ENCODE measurements at places on chromosomes 1 and 21.

DNA sequence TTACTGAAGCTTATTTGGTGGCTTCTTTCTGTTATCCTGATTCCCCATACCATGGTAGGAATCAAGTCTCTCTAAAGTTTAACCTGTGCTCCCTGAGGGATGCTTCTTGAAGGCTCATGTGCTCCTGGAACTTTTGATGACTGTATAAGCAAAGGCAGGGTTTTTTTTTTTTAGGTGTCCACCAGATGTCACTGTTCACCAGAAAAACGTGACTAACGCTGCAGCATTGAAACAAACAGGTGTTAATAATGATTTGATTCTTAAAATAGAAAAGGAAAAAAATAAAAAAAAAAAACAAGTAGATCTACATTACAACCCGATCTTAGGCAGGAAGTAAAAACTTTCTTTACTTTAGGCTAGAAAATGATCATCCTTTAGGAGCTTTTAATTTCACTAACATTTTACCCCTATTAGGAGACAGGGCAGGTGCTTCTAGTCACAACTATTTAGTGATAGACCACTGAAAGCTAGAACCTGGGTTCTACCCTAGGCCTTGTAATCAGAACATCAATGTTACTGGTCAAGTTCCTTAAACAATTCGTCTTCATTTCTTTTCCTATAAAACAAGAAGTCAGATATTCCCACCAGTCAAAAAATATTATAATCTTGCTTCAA lies 223.0 kb downstream of the PLA2G4A start:
- DNase-seq = peak; percentile 60

DNA sequence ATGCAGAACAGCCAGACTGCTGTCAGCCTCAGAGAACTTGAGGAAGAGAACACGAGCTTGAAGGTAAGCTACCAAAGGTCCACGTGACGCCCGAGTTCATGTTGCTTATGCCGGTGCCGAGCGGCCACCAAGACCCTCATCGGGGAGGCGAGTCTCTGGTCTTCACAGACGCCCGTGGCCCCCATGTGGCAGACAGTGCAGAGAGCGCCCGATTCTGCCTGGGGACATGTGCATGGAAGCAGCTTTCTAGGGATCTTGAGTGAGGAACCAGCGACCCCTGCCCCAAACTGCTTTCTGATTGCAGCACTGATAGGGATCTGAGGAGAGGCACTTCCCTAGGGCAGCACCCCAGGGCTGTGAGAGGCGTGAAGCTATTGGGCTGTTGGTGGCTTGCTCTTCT lies 56.3 kb upstream of the DIP2A start:
- DNase-seq = no peak

GRCh38 chr1:203039609-203040512 lies 13.6 kb downstream of the PPFIA4 start:
- peak; percentile 43 for DNase-seq

DNA sequence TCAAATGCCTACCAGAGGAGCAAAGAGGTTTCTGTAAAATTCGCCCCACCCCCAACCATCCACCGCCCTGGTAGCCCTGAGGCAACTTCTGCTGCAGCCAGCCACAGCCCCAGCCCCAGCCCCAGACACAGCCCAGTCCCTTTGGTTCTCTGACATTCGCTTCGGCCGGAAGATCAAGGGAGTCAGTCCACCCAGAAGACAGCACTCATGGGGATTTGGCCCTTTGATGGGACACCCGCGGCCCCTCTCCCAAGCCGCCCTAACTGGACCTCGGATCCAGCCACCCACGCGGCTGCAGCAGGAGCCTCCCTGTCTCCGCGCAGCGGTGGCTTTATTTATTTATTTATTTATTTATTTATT lies 3881.0 kb downstream of the SRGAP2C start:
- no peak for DNase-seq

DNA sequence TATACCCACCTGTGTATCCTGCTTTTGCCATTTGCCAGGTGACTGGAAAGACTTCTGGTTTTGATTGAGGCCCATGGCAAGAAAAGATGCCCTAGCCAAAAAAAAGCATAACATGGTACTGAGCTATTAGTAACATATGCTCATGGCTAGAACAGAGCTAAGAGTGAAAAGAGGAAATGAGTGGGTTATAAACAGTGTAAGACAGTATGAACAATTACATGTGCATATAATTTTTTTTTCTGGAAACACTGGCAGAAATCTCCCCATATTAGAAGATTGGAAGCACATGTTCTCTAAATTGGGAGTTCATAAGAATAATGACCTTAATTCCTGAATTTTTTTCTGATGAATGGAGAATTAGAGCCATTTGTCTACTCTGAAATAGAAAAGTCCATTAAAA lies 41.2 kb upstream of the PDC start:
- DNase-seq = no peak

- DNase-seq = no peak
These were observed 355.0 kb upstream of the ESRRG start for GRCh38 chr1:217078078-217078690.

DNA sequence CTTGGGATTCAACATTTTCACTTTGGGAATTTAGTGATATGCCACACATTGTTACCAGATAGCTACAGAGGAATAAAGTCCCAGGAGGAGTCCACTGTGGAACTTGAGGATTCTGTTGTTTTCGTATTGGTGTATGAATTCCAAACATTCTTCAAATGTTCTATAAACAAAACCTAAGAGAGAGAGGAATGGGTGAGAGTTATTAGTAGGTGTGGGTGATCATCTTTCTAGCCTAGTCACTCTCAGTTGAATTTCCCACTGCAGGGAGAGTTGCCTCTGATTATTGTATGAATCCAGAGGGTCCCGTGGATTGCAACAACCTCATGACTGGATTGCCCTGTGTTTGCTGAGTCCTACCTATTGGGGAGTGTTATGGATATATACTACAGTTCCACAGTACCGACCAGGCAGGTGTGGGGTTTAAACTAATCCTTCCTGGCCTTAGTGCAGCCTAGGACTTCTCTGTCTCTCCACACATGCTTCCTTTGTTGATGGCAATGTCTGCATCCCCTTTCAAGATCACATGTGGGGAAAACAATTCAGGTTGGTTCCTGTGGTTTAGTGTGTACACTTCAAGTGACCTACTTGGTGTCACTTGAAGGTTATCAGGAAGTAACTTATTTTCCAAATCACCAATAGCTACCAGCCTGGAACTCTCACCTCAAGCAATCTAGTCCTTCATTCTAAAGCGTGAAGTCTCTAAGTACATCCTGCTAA lies 91.8 kb downstream of the ADCY10 start:
- DNase-seq = peak; percentile 39

DNA sequence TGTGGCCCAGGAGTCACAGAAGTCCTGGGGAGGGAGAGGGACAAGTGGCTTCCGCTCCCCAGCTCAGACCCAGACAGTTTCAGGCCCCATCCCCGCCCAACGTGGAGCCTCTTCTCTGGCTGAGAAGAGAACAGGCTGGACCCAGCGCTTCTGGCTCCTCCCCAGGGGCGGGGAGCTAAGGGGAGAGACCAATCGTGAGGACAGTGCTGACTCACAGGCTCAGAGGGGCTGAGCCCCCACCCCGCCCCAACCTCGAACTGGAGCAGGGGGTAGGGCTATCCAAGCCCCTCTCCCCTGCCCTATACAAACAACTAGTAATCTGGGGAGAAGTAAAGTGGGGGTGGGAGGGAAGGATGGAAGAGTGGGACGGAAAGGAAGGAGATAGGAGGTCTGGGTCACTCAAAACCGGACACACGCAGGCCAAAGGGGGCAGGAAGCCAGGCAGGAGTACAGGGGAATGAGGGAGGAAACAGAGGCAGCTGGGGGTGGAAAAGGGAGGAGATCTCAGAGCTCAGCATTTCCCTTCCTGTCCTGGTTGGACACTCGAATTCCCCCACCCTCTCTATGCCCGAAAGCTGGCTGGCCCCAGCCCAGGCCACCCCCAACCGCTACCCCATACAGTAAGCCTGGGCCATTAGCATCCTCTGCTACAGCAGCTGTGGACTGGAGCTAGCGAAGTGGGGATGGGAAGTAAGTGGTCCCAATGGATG lies at the start of gene SHC1:
Gene SHC1 (minus strand): TSS at position 117 of the 710 bp plus-strand sequence. CDS start 221 bp downstream, outside the sequence.
- DNase-seq = peak; percentile 96

- DNase-seq = no peak
These were observed 270.5 kb downstream of the BRINP2 start for GRCh38 chr1:177441281-177441680.

GRCh38 chr1:22101199-22101598 lies 41.7 kb downstream of the WNT4 start:
- no peak for DNase-seq

GRCh38 chr1:47732489-47732888 lies 264.7 kb downstream of the TRABD2B start:
- no peak for DNase-seq

- no peak for DNase-seq
These were observed 41.7 kb upstream of the IFFO2 start for GRCh38 chr1:18998016-18998724.

DNA sequence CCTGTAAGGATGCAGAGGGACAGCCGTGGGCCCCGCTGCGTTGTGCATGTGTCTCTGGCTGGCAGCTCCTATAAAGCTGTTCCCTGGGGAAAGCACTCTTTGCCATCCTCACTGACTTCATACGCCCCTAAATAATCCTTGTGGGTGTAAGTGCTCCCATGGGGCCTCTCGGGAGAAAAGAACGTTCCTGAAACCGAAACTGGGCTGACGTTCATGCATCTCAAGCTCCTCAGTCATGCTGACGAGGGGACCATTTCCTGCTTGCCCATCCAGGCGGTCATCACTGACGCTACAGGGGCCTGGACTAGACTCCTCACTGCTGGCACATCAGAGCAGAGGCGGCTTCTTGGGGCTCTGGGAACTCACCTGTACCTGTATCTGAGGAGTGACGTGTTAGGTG lies 73.1 kb upstream of the USP24 start:
- no peak for DNase-seq

DNA sequence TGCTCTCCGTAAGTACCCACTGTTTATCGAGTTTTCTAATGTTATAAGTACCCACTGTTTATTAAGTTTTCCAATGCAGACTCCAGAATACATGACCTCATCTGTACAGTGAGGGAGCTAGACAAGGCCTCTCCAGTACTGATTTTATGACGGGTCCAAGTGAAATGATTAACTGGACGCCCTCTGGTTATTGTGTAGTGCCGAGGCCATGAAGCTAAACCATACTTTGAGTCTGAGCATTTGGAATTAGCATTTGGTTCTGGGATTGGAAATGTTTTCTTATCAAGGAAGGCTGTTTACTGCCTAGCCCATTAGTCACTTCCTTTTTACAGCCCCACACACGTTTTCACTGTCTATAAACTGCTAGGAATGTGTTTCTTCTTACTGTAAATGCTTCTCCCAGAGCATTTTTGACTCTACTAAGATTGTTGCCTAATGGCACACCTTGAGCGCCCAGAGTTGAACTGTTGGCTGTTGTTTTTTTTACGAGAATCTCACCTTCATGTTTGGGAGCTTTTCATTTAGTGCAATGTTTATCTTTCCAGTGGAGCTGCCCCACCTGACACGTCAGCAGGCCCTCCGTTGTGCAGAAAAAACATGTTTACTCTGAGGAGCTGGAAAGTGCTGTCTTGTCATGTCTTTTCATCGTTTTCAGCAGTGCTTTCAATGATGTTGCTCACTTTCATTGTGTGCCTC lies 26.9 kb downstream of the SPATA46 start:
- peak; percentile 85 for DNase-seq

- no peak for DNase-seq
These were observed 146.7 kb upstream of the NFIA start for GRCh38 chr1:60935599-60936110.

- no peak for DNase-seq
These were observed 59.3 kb upstream of the NEGR1 start for GRCh38 chr1:72341661-72342060.

DNA sequence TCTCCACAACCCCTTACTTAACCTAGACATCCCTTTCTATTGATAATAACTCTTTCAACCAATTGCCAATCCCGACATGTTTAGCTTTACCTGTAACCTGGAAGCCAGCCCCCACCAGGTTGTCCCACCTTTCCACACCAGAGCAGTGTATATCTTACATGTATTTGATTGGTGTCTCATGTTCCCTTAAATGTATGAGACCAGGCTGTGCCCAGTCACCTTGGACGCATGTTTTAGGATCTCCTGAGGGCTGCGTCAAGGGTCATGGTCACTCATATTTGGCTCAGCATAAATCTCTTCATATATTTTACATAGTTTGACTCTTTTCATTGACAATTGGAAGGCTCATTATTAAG lies 5.3 kb upstream of the SLC19A1 start:
- no peak for DNase-seq

DNA sequence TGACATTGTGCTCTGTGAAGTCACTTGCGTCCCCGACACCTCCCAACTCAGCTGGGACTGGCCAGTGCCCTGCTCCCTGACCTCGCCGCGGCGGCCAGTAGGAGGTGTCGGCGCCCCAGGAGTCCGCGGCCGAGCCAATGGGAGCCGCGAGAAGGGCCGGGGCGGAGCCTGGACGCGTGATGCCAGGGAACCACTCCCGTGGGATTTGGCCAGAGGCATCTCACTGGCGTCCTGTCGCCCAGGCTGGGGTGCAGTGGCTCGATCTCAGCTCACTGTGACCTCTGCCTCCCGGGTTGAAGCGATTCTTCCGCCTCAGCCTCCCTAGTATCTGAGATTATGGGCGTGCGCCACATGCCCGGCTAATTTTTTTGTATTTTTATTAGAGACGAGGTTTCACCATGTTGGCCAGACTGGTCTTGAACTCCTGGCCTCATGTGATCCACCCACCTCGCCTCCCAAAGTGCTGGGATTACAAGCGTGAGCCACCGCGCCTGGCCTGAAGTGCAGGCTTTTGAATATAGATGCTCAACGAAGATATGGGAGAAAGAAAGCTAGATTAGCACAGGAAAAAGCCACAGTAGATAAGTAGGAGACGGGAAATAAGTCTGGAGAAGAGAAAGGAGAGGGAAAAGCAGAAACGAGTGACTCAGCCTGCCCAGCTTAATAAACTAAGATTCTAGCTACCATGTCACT lies 38.0 kb downstream of the ZBTB8OS start:
- DNase-seq = peak; percentile 89

DNA sequence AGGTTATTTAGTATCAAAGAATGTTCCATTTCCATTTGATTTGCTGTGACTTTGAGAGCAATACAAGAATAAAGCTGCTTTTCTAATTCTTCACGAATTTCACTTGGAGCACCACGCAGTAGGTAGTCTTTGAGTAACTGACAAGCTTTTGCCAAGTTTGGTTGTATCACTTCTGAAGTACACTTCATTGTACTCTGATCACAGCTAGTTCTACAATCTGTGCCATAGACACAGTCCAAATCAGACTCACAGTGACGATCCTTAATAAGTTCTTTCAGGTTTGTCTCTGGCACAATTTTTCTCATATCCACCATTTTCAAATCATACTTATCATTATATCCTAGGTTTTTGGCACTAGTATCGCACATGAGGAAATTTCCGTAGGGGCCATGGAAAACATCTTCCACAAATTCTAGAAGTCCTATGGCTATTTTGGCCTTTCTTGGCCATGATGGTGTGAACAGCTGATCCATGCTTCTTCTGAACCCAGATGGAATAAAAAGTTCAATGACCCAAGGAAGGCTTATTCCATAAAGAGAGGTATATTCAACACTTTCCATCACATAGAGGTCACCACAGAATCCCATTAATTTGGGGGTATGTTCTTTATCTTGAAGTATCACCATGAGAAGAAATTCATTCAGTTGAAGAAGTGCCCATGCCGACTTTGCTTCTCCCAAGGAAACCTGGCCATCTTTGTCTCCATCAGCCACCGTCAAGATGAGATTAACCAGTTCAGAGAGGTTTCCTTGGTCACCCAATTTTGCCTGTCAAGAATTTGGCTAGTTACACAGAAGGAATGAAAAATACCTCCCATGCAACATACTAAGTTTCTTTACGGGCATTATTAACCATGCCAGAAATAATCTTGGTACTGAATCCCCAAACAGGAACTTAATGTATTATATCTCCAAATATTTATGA lies 11.9 kb downstream of the RPL5 start:
- no peak for DNase-seq

Data from ELR (cell line).